NCI-H460 (cell line): ENCODE measurements at places on chromosomes 7 and 10. TPM values are rescaled to one million over a fixed set of nuclear protein-coding genes. Genes with fewer than 3 reads are reported as not detected.

Gene AASS
- total RNA-seq = 2.5 and 3.8 TPM in 2 replicates

Gene UNCX
- total RNA-seq = not detected in 2 replicates

Gene SMO
- 7.1 and 7.9 TPM in 2 replicates for total RNA-seq

Gene ECHDC3
- 15.7 and 20.1 TPM in 2 replicates for total RNA-seq

Gene PRDX3
- total RNA-seq = 336 and 354 TPM in 2 replicates

Gene IFIT1B
- total RNA-seq = not detected in 2 replicates

Gene PDE6C
- total RNA-seq = not detected in 2 replicates

Gene SEMA4G
- total RNA-seq = 1.1 and 1.7 TPM in 2 replicates
